Breast epithelium (tissue), 4 donors: ENCODE measurements at places on chromosomes 2 and 18. TPM values are rescaled to one million over a fixed set of nuclear protein-coding genes. Genes with fewer than 3 reads are reported as not detected.

DNA sequence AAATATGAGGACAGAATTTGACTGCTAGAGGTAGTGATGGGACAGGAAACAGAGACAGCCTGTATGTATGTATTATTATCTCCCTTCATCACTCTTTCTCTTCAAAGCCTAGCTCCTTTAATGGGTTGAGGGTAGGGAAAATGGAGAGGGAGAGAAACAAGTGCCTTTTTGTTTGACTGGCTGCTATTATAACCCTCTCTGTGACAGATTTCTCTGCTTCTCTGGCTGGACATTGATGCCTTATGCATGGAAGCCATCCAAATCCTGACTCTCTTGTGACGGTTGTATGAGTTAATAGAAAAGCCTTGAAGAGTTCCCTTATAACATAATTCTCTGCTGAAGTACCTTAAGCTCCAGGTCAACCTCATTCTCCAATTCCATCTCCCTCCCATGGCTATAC, 118.5 kb upstream of the COL5A2 start:
- no peak for DNase-seq

DNA sequence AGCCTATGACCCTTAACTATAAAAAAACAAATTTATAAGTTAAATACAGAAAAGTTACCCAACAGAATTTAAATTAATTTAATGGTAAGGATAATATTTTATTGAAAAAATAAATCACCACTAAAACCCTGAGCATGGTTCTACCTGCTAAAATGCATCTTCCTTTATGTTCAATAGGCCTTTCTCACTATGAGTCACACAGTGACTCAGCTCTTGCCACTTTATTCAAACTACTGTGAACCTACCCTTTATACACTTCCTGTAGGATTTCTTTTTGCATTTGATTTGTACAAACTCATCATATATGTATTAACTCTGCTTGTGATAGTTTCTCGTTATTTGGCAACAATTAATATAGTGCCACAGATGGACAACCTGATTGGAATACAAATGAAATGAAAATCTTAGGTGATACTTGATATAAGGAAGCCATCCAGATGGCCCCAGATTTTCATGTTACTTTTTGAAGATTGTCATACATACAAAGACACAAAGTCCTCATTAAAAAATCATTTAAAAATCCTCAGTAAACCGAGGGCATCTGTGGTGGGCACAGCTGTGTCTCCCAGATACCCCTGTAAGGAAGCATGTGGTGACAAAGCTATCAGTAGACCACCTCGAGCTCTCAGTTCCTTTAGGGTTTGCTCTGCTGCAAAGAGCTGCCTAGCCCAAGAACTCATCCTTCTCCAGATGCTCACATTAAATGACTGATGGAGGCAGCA, 55.2 kb upstream of the COBLL1 start:
- DNase-seq: no peak

WNT6 gene
- total RNA-seq: 0.48 TPM

GRCh38 chr18:78891185-78891762, 88.3 kb upstream of the SALL3 start:
- no peak for DNase-seq

- no peak for DNase-seq
Measured at GRCh38 chr2:37669446-37669845, 2.0 kb downstream of the CDC42EP3 start.

HOXD4 gene
- total RNA-seq: 1.9 TPM

GRCh38 chr18:59485382-59485781, 126.3 kb upstream of the LMAN1 start:
- DNase-seq: no peak

- no peak for DNase-seq
Measured at GRCh38 chr2:121142452-121142851, 142.6 kb downstream of the TFCP2L1 start.

DNA sequence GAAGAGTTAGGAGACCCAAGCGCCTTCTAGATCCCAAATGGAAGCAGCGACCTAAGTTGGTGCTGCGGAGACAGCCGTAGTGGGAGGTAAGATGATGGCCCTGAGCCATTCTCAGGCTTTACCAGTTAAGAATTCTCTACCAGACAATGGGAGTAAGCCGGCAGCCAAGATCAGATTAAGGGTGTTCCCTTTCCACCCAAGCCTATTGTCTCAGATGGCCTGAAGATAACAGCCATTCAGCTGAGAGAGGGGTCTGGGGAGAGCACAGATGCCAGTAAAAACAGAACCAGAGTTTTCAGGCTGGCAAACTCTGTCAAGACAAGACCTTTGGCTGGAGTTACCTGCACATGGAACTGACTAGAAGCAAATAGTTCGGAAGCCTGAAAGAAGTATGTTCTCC, 191.7 kb upstream of the HAAO start:
- DNase-seq: no peak

IL1F10 gene
- not detected for total RNA-seq

GRCh38 chr18:23719634-23720201, 30.5 kb downstream of the LAMA3 start:
- peak; percentile 28 for DNase-seq

DNA sequence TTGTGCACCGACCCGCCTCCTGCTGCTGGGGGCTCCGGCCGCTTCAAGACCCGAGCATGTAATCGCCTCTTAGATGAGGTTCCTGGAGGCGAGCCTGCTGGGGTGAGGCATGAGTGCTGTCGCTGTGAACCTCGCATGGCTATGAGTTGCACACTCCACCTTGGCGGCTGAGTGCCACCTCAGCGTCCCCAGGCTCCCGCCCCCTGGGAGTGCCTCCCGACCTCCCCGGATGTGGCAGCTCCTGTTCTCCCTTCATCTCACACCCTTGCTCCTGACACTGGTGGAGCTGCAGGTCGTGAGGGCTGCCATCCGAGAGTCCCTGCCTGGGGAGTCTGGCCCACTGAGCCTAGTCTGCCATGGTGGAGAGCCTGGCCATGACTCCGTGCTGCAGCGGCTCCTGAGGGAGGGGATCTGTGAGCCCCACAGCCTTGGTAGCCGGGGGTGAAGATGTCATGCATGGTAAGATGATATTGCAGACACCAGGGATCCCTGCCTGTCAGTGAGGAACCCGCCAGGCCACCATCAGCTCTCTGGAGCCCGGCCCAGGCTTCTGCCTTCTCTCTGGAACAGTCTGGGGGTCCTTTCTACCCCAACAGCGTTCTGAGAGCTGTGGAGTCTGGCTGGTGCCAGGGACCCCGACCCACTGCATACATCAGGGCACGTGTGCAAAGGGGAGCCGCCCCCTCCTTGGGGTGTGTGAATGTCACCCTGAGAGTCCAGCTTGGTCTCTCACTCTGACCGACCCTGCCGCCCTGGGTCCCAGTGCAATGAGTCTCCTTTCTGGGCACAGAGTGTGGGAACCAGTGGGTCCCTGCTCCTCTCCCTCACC, 61.6 kb upstream of the HS6ST1 start:
- DNase-seq: peak; percentile 43

DNA sequence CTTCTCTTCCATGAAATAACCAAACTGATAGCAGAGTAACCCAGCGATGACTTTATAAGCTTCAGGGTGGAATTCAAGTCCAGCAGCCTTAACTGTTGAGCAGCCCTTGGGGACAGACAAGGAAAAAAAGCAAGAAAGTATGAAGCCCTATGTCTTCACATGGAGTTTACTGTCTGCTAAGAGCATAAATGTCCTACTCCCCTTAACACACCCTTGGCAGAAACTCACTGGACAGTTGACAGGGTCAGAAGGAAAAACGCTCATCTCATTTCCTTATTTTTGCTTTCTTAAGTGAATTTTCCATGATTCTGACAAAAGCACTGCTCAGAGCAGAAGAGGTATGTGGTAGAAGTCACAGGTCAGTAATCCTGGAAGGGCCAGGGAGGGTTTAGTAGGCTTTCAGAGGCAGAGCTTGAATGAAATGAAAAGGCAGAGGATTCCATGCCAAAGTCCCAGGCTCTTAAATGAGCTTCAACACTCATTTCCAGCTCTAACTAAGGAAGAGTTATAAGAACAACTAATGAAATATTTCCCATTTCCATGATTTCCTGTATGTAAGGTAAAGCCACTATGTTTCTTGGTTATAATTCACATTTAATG, 683.3 kb upstream of the KLHL29 start:
- no peak for DNase-seq

GRCh38 chr2:160241251-160242137, 41.4 kb upstream of the ITGB6 start:
- peak; percentile 80 for DNase-seq

GRCh38 chr2:63850649-63851048, 9.0 kb downstream of the UGP2 start:
- no peak for DNase-seq

- no peak for DNase-seq
Measured at GRCh38 chr2:57906152-57906732, 140.4 kb upstream of the VRK2 start.

- no peak for DNase-seq
Measured at GRCh38 chr2:74696829-74697228, 42.8 kb downstream of the SEMA4F start.

DNA sequence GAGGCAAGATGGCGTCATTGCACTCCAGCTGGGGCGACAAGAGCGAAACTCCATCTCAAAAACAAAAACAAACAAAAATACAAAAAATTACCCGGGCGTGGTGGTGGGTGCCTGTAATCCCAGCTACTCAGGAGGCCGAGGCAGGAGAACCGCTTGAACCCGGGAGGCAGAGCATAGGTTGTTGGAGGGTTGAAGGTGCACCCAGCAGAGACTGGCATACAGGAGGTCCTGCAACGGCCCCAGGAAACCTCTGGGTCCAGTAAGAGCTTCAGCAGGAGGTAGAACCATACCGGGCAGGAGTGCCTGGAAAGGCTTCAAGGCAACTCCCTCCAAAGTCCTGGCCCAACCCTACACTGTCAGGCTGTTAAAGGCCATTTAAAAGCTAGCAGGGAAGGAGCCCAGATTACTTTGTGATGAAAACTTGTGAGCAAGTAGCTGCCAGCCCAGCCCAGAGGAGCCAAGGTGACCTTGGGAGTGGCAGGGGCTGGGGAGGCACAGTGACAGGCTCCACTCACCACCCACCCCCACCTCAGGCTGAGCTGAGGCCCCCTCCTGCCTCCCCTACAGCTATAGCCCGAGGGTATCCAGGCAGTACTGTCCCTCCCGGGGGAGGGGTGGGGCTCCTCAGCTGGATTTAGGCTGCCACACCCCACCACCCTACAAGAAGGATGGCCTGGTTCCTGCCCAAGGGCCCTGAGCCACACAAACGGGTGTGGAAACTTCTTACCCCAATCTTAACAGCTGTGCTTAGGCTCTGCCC, 28.1 kb downstream of the TFCP2L1 start:
- no peak for DNase-seq

TSGA10 gene
- total RNA-seq: 7.2 TPM

GRCh38 chr2:61926531-61927477, 21.3 kb downstream of the COMMD1 start:
- no peak for DNase-seq

- no peak for DNase-seq
Measured at GRCh38 chr18:9066358-9066757, 36.1 kb upstream of the NDUFV2 start.

DNA sequence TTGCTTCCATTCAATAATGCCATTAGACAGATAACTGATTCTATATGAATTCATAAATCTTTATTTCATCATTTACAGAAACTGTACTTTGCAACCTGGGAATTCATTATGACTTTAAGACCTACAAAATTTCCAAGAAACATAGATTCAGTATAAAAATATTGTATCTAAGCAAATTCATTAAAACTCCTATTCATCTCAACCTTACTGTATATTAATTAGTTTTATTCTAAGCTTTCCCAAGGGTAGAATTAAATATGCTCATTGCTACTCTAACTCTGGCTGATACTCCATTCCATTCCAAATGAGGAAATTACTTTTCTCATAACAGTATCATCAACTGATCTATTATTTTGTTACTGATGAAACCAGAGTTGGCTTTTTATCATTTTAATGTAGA, 473.0 kb upstream of the LRRTM4 start:
- no peak for DNase-seq

SPATA3 gene
- total RNA-seq: not detected

GRCh38 chr2:209411718-209412117, 12.1 kb upstream of the MAP2 start:
- no peak for DNase-seq

SKOR2 gene
- total RNA-seq: not detected

GRCh38 chr2:240507060-240507777, 50.6 kb downstream of the ANKMY1 start:
- peak; percentile 47 for DNase-seq

DNA sequence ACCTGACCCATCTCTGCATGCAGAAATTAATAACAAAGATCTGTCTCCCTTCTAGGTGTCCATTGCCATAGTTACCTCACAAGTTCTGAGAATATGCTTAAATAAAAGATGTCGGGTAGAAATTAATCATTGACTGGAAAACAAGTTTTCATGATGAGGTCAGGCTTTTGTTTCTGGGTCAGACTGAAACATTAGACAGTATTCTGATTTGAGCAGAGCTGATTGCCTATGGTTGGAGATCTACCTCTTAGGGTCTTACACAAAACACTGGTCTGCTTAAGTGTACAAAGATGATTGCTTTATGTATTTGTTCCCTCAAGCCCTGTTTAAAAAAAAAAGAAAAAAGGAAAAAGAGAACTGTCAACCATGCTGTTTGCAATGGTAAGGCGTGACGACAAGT, 956.4 kb downstream of the CPS1 start:
- no peak for DNase-seq

DNA sequence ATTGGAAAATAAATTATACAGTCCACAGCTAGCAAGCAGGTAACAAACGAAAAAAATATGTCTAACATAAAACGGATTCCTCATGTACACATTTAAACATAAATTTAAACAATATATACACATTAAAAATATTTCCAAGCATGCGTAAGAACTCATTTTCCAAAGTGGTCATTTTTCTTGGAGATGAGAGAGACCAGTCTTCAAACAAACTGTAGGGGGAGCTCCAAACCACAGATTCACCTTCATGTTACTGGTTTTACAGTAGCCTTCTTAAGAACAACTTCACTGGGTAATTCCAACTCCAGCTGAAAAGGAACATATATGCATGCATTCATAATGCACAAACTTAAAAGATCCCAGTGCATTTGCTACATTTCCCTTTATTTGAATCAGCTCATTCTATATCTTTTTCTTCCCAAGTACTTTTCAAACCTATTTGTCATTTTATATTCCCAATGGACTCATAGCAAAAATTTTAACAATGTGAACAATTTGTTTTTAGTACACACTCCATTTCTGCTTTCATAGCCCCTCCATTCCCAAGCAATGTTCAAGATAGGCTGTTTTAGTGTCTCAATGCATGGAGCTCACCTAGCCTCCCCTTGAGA, 4.7 kb upstream of the STAMBP start:
- no peak for DNase-seq

DNA sequence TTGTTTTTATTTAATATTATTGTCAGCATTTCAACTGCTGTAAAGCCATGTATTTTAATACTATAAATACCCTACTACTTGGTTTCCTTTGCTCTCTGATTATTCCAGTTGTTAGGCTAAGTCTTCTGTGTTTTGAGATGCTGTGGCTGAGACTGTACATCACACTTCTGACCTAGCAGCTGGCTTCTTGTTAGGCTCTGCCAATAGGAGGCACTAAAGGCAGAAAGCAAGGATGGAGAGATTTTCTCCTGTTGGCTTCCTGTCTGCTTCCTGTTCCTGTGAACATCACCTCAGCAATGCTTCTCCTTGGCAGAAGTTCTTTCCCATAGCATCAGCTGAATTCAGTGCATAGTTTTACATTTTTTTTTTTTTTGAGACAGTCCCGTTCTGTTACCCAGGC, 68.3 kb upstream of the YPEL5 start:
- DNase-seq: no peak
